Stimulated activated CD4-positive, alpha-beta T cell treated with anti-CD3 and anti-CD28 coated beads, Interleukin-2, amount 100 ng/mL, for 24 hours (primary cell): ENCODE measurements at places on chromosomes 7 and 10.

DNA sequence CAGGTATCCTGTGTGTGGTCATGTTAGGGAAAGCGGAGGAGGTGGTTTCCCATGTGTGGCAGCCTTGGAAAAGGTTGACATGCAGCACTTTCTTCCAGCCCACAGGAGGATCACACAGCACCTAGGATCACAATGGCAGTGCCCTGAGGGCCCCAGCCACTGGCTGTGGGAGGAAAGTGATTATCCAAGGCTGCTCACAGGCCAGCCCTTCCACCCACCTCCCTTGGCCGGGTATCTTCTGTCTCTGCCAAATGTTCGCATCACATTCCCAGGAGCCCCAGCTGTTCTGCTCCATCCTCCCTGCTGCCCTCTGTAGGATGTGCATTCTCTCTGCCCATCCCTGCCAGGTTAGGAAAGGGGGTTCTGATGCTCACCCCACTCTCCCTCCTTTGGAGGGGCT is 2.5 kb upstream of the MLXIPL start:
- no peak for DNase-seq

GRCh38 chr10:78337646-78338391 is 304.2 kb downstream of the RPS24 start:
- peak; percentile 13 for DNase-seq

GRCh38 chr7:111212857-111213523 is 122.1 kb downstream of the LRRN3 start:
- DNase-seq, result no peak

DNA sequence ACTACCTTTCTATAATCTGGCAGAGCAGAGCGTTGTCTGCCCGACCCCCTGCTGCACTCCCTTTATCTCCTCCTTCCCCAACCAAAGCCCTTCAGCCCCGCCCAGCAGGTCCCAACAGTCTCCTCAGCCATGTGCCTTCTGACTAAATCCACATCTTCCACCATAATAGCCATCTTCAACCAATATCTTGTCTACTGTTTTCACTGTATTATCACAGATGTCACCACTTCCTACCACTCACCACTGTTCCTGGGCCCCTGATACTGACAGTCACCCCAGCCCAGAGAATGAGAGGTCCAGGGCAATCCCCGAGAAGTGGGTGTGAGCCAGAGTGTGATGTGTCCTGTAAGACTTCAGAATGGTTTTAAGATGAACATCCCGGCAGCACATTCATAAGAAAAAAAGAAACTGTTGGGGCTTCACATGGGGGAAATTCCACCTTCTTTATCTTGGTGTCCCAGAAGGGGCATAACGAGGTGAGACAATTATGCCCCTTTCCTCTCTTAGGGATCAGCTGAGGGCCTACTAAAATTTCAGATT is 25.3 kb downstream of the CCDC6 start:
- peak; percentile 78 for DNase-seq

DNA sequence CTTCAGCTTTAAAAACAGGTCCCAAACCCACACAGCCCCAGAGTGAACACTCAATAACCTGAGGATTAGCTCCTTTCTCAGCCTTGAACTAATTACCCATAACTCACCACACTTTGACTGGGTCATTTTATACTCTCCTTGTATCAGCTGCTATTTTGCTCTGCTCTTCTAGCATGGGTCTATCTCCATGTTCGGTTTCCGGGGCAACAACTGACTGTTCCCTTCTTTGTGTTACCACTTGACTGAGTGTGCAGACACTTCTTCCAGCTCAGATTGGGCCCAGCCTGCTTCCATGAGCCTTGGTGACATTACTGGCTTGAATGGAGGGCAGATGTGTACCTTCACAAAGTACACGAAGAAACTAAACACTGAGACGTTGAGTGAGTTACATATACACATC is 31.5 kb upstream of the PRPS1L1 start:
- no peak for DNase-seq

GRCh38 chr7:111264111-111264868 is 173.4 kb downstream of the LRRN3 start:
- DNase-seq, result no peak

GRCh38 chr7:3942816-3943745 is 642.0 kb downstream of the SDK1 start:
- no peak for DNase-seq

- no peak for DNase-seq
Measured at GRCh38 chr7:81685270-81685868, 84.5 kb downstream of the HGF start.

DNA sequence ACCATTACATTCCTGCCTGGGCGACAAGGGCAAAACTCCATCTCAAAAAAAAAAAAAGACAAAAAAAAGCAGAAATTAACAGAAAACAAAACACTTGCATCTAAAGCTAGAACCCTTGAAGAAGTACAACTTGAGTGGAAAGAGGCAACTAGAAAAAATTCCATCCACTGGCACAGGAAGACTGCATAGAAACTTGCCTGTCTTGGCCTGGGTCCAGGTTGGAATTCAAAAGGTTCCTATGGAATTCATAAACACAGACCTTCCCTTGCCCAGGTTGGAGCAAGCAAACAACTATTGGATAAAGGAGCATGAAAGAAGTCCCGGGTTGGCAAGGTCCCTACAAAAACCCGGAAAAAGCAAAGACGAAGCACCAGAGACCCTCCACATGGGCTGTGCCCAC is 69.8 kb downstream of the CCDC71L start:
- no peak for DNase-seq

- DNase-seq, result peak; percentile 69
Measured at GRCh38 chr7:36723951-36724664, at the start of gene AOAH. Gene AOAH (minus strand): TSS chr7:36724494. CDS start chr7:36724148, 346 bp downstream.

- no peak for DNase-seq
Measured at GRCh38 chr7:72793791-72794190, 34.2 kb downstream of the TYW1B start.

- DNase-seq, result no peak
Measured at GRCh38 chr7:49264530-49264929, 340.2 kb downstream of the CDC14C start.

DNA sequence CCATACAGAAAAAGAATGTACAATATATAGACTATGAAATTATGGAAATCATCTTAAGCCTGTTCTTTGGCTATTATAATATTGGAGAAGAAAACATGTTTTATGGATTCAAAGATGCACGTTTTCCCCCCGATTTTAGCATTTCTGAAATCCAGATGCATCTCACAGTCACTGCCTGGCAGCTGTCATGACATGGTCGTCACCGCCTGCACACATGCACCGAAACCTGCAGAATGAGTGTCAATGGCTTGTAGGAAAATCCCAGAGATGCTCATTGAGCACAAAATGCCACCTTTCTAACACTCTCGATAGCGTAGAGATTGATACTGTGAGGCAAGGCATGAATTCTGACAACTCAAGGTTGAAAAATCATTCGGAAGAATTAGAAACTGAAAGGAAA is 115.5 kb downstream of the TAF3 start:
- no peak for DNase-seq

- no peak for DNase-seq
Measured at GRCh38 chr10:58017719-58018367, 249.9 kb downstream of the IPMK start.

GRCh38 chr10:31242902-31243301 is 76.1 kb upstream of the ZEB1 start:
- peak; percentile 58 for DNase-seq

- no peak for DNase-seq
Measured at GRCh38 chr10:46096909-46097575, 51.0 kb upstream of the MSMB start.

DNA sequence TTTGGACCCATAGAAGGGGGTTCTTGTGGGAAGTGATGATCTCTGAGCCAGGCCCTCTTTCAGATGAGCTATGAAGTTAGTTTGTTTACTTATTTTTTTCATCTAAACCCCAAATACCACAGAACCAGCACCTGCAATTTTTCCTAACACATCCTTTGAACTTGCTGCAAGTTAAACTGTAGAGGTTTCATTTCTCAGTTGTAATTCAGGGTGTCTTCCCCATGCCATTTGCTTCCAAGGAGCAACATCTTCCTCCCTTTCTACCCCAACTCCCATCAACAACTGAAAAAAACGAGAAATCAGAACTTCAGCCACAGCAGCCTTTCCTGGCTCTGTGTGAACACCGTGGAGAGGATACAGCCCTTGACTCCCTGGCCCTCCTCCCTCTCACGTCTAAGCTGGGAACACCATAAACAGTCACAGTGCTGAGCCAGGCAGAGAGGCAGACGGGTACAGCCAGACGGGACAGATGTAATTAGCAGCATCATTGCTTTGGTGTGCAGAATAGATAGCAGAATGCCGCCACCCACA is 63.6 kb downstream of the RGS10 start:
- no peak for DNase-seq

GRCh38 chr7:75567948-75568595 is 76.0 kb downstream of the SPDYE5 start:
- no peak for DNase-seq

DNA sequence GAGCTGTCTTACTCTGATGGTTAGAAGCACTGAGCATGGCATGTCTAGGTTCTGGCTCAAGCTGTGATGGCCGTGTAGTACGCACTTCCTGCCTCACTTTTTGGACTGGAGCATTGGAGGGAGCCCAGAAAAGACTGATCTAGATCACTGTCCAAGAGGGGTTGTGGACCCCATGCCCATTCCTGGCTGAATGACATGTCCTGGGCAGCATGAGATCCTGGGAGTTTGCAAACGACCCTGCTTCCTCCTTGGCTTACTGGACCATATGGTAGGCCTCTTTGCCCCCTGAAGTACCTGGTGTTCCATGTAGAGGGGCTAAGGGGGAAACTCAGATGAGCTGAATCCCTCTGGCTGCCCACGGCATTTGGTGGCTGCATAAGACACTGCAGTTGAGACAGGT is 36.7 kb downstream of the ARHGAP22 start:
- no peak for DNase-seq

GRCh38 chr10:90998733-90999511 is 78.0 kb upstream of the ANKRD1 start:
- no peak for DNase-seq

DNA sequence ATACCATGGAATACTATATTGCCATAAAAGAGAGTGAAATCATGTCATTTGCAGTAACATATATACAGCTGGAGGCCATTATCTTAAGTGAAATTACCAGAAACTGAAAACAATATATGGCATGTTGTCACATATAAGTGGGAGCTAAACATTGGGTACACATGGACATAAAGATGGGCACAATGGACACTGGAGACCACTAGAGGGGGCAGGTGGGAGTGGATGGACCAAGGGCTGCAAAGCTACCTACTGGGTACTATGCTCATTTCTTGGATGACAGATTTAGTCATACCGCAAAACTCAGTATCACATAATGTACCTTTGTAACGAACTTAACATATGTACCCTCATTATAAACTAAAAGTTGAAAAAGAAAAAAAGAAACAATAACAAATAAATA is 1167.6 kb downstream of the NXPH1 start:
- no peak for DNase-seq

GRCh38 chr10:51363415-51363814 is 289.1 kb downstream of the PRKG1 start:
- DNase-seq, result no peak

DNA sequence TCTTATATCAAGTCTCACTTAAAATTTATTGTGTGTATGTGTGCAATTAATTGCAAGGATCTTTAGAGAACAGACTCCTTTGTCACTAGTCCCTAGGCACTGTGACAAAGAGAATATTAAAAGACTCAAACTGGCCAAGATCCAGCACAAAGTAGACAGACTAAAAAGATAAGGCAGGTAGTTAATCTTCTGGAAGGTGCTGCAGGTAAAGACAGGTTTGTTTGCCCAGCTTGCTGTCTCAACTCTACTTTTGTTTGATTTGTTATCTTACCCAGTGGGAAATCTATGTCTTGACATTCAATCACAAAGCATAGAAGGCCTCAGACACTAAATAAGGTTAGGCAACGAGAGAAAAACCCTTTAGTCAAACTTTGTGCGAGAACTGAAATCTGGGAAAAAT is 807.9 kb upstream of the LRRN3 start:
- DNase-seq, result no peak

- DNase-seq, result no peak
Measured at GRCh38 chr10:74929197-74929596, 102.8 kb downstream of the KAT6B start.

DNA sequence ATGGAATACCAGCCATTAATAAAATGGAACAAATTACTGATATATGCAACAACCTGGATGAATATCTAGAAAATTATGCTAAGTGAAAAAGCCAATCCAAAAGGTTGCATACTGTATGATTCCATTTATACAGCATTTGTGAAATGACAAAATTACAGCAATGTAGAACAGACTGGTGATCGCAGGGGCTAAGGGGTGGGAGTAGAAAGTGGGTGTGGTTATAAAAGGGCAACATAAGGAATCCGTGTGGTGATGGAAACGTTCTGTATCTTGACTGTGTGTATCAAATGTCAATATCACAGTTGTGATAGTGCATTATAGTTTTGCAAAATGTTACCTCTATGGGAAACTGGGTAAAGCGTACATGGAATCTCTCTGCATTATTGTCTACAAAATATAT is 15.0 kb downstream of the CEP41 start:
- no peak for DNase-seq

DNA sequence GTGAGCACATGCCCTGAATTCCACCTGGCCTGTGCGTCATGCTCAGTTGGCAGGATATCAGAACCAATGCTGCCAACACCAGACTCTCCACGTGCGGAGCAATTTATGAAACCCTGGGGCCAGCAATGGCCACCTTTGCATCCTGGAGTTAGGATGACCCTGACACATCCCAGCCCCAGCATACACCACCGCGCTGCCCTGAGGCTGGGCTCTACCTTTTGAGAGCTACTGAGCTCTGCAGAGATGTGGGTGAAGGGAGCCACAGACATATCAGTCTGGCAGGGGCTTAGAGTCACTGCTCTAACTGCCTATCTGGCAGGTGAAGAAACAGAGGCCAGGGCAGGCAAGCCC is 41.9 kb downstream of the SYPL1 start:
- no peak for DNase-seq

GRCh38 chr7:155455776-155456737 is 1.9 kb upstream of the EN2 start:
- no peak for DNase-seq

- no peak for DNase-seq
Measured at GRCh38 chr10:5547681-5547930, 22.8 kb downstream of the CALML3 start.

DNA sequence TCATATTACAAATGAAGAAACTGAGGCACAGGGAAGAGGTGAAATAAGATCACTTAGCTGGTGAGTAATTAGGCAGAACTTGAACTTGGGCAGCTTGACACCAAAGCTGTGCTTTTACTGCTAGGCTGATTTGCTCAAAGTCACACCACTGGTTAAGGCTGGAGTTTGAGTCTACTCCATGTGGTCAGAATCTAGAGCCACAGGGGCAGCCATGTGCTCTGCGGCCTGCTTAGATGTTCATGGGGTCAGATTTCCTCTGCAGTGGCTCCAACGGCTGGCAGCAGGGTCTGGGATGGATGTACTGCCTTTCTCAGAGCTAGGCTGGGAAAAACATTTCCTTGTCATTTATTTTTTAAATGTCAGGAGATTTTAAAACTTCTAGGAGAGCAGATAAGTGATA is 417.5 kb downstream of the KCNMA1 start:
- no peak for DNase-seq
